T-cell (primary cell): ENCODE measurements at places on chromosomes 1 and 21.

DNA sequence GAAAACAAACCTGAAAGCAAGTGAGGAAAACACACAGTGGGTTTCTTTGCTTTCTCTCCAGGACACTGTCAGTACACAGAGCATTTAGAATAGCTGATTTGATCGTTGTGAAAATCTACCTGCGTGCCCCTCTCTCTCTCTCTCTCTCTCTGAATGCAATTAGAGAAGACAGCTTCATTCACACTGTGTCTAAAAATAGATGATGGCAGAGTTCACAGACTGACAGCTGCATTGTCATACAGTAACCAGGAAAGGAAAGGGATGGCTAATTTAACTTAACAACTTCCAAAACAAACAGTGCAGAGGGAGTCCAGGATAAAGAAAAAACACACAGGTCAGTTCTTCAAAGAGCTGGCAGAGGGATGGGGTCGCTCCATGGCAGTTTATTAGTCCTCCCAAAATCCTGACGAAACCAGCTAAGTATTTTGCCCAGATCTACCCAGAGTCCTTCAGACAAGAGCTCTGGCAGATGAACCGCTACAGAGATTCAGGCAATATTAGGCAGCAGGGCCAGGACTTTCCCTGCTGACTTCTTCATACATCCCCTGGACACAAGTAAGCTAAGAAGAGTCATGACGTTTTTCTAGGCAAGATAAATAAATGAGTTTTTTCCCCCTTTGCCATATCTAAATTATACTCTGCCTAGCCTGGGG, 58.9 kb downstream of the WLS start:
- H3K27me3 ChIP-seq = no peaks in the 10 kb centered on the region
- no peaks in the 10 kb centered on the region for H3K4me1 ChIP-seq
- H3K27ac ChIP-seq = no peak overlapping the region

DNA sequence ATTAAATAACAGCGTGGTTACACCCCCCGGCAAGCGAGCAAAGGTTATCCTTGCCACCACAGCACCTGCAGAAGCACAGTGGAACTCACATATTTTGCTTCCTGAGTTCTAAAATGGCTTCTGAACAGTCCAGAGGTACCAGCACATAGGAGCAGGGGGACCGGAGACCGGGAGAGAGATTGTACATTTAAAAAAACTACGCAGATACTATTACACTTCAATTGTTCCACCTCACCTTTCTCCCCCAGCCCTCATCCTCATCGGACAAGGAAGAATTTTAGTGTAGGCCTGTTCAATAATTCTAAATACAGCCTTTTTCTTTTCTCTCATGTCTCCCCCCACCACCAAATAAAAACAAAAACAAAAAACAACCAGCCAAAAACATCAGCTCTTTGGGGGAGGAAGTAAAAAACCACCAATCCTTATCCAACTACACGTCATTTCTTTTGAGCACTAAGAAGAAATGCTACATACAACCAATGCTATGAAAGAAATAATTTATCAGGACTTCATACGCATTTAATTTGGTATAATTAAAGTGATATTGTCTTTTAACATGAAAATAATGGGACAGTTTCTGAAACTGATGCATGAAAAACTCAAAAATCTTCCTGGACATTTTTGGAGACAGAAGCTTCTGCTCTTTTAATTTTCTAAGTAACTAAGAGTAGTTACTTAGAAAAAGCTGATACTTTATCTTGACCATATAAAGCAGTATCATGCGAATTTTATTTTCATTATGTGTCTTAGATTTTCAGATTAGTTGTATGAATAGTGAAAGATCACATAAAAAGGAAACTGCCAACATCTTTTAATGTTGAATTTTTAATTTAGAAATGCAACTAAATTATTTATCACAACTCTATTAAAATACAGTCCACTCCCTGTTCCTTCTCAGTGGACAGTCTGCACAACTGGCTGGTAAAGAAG, 9.1 kb downstream of the CDKN2C start:
- H3K4me1 ChIP-seq = peaks cover 25% of the 10 kb centered on the region
- no peaks in the 10 kb centered on the region for H3K36me3 ChIP-seq
- H3K4me3 ChIP-seq = peak overlapping the region; percentile 83
- peak; percentile 1 for DNase-seq

DNA sequence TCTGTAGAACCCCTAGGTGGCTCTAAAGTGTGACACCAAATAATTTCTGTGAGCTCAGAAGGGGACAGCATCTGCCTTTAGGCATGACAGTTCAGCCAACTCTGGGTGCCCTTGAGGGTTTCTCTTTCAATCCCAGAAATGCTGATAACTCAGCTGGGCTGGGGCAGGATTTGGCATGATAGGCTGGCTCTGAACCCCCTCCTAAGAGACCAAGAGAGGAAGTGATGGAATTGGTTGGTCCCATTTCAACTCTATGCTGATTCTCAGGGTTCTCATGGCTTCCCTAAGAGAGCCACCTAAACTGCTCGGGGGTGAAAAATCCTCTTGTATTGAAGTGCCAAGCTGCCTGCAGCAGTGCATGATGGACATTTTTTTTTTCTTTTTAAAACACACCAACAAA, 28.5 kb upstream of the TMEM39B start:
- H3K36me3 ChIP-seq = peaks cover 72% of the 10 kb centered on the region
- no peaks in the 10 kb centered on the region for H3K4me1 ChIP-seq
- no peak for DNase-seq
- no peak overlapping the region for H3K4me3 ChIP-seq

DNA sequence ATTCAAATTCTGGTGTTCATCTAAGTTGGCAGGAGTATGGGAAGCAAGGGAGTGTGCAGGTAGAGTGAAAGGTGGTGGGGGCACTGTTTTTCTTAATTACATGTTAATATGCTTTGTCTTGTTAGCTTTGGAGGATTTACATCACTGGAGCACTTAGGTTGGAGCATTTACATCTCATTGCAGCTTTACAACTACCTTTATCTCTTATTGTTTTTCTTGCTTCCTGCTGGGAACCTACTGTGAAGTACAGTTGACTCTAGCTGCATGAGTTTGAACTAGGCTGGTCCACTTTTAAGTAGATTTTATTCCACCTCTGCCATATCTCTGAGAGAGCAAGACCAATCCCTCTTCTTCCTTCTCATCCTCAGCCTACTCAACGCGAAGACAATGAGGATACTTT, 554.8 kb upstream of the B3GALT2 start:
- H3K4me1 ChIP-seq = no peaks in the 10 kb centered on the region
- DNase-seq = no peak
- H3K27me3 ChIP-seq = no peaks in the 10 kb centered on the region
- no peak overlapping the region for H3K27ac ChIP-seq

- H3K27ac ChIP-seq = no peak overlapping the region
- no peaks in the 10 kb centered on the region for H3K27me3 ChIP-seq
- no peak for DNase-seq
- no peaks in the 10 kb centered on the region for H3K36me3 ChIP-seq
Measured at GRCh38 chr1:236502579-236502971, 21.2 kb upstream of the LGALS8 start.

- no peak overlapping the region for H3K4me3 ChIP-seq
- H3K36me3 ChIP-seq = no peaks in the 10 kb centered on the region
- no peaks in the 10 kb centered on the region for H3K4me1 ChIP-seq
- DNase-seq = no peak
- H3K27me3 ChIP-seq = no peaks in the 10 kb centered on the region
Measured at GRCh38 chr1:209046058-209046417, 537.5 kb upstream of the CAMK1G start.

DNA sequence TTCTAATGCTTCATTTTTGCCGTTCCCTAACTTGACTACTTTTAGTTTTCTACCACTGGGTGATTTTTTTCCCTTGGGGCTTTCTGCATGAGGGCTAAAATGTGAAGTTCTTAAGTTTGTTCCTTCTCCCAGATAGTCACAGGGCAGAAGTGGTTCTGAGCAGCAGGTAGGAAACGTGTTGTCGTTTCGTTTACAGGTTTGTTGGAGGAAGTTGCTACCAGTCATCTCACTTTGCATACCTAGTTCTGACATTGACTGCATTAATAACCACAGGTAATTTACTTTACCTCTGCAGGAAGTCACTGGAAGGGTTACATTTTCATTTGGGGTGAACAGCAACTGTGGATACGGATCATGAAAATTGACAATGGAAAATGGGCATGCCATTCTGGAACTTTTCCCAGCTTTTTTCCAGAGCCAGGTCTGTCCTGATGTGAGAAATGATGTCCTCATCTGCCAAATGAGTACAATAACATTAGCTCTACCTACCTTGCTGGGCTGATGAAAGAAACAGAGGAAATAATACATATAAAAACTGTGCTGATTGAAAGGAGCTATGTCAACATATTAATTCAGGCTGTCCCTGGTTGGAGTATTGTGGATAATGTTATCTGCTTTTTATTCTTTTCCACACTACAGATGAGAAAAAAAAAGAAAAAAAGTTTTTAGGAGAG, 94.2 kb downstream of the DISC1 start:
- no peak overlapping the region for H3K4me3 ChIP-seq
- H3K27me3 ChIP-seq = no peaks in the 10 kb centered on the region
- no peak for DNase-seq
- no peaks in the 10 kb centered on the region for H3K36me3 ChIP-seq
- H3K4me1 ChIP-seq = no peaks in the 10 kb centered on the region

DNA sequence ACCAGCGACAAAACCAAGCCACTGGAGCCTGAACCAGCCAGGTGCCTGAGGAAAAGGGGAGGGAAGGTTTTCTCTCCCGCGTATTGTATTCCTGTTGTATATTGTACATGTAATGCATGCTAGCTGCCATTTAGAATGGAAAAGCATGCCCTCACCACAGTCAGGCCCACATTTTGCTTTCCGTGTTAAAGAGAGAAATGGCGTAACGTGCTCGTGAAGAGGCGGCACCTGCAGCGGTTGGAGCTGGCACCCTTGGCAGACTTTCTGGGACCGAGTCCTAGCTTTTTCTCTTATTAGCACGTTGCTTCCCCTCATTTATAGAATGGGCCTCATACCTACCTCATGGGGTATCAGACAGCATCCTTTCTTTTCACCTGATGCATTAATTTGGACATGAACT, 135.3 kb upstream of the IRF2BP2 start:
- DNase-seq = no peak
- no peak overlapping the region for H3K4me3 ChIP-seq
- no peaks in the 10 kb centered on the region for H3K27me3 ChIP-seq

- no peak overlapping the region for H3K4me3 ChIP-seq
- no peaks in the 10 kb centered on the region for H3K4me1 ChIP-seq
- H3K27me3 ChIP-seq = peaks cover 2% of the 10 kb centered on the region
- no peaks in the 10 kb centered on the region for H3K36me3 ChIP-seq
Measured at GRCh38 chr1:55813618-55814017, 598.5 kb upstream of the USP24 start.

DNA sequence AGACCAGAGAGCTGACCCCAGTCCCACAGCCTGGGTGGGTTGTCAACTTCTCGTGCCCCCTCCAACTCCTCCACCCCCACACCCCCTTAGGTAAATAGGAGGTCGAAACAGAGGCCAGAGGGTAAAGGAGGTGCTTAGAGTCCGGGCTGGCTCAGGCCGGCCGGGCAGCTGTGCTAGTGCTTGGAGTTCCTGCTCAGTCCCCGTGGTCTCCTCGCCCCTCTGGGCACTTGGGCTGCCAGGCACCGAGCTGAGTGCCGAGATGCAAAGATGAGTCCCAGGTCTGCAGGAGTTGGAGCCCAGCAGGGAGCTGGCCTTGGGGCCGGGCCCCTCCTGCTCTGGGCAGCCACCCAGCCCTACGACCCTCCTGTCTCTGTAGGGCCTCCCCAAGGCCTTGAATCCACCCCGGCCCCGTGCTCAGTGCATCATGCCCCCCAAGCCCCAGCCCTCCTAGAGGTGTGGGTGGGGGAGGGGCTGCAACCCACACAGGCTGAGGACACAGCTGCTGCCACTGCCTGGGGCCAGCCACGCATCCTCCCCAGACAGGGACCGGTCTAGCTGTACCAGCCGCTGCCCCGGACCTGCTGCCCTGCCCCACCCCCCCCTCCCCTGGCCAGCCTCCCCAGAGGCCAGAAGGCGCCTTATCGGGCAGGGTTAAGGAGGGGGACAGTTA, 1.9 kb downstream of the SMIM1 start:
- H3K36me3 ChIP-seq = peaks cover 4% of the 10 kb centered on the region
- H3K4me3 ChIP-seq = no peak overlapping the region
- no peak for DNase-seq
- no peak overlapping the region for H3K27ac ChIP-seq

DNA sequence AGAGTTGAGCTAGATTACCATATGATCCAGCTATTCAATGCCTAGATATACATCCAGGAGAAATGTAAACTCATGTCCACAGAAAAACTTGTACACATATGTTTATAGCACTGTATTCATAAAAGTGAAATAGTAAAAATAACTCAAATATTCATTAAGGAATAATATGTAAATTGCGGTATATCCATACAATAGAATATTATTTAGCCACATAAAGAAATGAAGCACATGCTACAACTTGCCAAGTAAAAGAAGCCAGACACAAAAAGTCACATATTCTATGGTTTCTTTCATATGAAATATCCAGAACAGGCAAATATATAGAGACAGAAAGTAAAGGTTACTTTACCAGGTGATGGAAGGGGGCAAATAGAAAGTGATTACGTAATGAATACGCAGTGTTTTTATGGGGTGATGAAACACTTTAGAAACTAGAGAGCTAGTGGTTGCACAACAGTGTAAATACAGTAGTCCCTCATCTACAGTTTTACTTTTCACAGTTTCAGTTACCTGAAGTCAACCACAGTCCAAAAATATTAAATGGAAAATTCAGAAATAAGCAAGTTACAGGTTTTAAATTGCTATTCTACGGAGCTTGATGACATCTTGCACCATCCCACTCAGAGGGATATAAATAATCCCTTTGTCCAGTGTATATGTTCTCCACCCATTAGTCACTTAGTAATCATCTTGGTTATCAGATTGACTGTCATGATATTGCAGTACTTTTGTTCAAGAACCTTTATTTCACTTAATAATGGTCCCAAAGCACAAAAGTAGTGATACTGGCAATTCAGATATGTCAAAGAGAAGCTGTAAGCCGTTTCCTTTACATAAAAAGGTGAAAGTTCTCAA, 62.3 kb downstream of the ZNF644 start:
- H3K27me3 ChIP-seq = no peaks in the 10 kb centered on the region
- no peak overlapping the region for H3K4me3 ChIP-seq
- no peaks in the 10 kb centered on the region for H3K4me1 ChIP-seq
- no peaks in the 10 kb centered on the region for H3K36me3 ChIP-seq
- no peak overlapping the region for H3K27ac ChIP-seq

- no peaks in the 10 kb centered on the region for H3K4me1 ChIP-seq
- no peak for DNase-seq
- no peak overlapping the region for H3K4me3 ChIP-seq
- no peaks in the 10 kb centered on the region for H3K36me3 ChIP-seq
- H3K27ac ChIP-seq = no peak overlapping the region
Measured at GRCh38 chr1:107551456-107551855, 410.6 kb downstream of the NTNG1 start.

DNA sequence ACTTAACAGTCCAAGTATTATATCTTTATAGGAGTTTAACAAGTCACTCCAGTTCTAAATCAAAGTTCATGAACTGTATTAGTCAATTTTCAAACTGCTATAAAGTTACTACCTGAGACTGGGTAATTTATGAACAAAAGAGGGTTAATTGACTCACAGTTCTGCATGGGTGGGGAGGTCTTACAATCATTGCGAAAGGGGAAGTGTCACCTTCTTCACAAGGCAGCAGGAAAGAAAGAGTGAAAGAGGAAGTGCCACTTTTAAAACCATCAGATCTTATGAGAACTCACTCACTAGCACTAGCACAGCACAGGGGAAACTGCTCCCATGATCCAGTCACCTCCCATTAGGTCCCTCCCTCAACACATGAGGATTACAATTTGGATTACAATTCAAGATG, 70.0 kb downstream of the CLCA4 start:
- DNase-seq = no peak
- H3K36me3 ChIP-seq = no peaks in the 10 kb centered on the region
- H3K27ac ChIP-seq = no peak overlapping the region
- H3K4me3 ChIP-seq = no peak overlapping the region
- no peaks in the 10 kb centered on the region for H3K27me3 ChIP-seq
